ENCODE measurements at places on chromosomes 16 and 17. TPM values are rescaled to one million over a fixed set of nuclear protein-coding genes. Genes with fewer than 3 reads are reported as not detected.
A peak's percentile ranks its signal among the peaks of the same experiment; 100 is the strongest.

VTN gene
- total RNA-seq, result 3.1 TPM

PIK3R5 gene
- 42.9 TPM for total RNA-seq

CDH13 gene
- 228 TPM for total RNA-seq

COL1A1 gene
- 261 TPM for total RNA-seq

KRT14 gene
- 6.9 TPM for total RNA-seq

VKORC1 gene
- 88.7 TPM for total RNA-seq

- no peak for DNase-seq
These were observed 83.5 kb downstream of the CDYL2 start for GRCh38 chr16:80720804-80721371.

- peak; percentile 9 for DNase-seq
These were observed 145.5 kb upstream of the SOX9 start for GRCh38 chr17:71975331-71975801.

DNA sequence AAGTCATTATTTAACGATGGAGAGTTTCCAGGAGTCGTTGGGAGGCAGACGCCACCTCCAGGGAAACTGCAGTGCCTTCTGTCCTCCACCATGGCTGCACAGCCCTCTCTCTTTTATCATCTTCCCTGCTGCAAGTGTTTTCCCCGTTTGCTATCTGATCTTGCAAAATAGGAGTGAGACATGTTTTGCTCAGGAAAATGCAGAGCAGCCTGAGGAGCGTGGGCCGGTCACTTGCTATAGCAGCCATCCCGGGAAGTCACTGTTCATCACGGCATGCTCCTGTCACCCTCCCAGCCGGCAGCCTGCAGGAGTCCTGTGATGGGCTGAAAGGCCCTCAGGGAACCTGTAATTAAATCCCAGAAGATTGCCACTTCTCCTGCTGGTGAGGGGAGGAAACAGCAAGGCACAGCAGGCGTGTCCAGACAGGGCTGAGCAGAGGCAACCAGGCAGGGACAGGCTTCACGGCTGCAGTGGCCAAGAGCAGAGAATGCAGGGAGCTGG lies 143.1 kb downstream of the GSG1L start:
- DNase-seq, result no peak

- no peak for DNase-seq
These were observed 727 bp upstream of the TENT4B start for GRCh38 chr16:50152351-50152806.

GRCh38 chr17:10357768-10358167 lies 15.0 kb downstream of the MYH13 start:
- DNase-seq, result no peak

- DNase-seq, result no peak
These were observed 26.2 kb upstream of the ZNF652 start for GRCh38 chr17:49388290-49388640.

GRCh38 chr17:48878920-48879898 lies 13.4 kb upstream of the ATP5MC1 start:
- DNase-seq, result no peak

GRCh38 chr16:10539236-10539635 lies 41.2 kb downstream of the EMP2 start:
- no peak for DNase-seq

DNA sequence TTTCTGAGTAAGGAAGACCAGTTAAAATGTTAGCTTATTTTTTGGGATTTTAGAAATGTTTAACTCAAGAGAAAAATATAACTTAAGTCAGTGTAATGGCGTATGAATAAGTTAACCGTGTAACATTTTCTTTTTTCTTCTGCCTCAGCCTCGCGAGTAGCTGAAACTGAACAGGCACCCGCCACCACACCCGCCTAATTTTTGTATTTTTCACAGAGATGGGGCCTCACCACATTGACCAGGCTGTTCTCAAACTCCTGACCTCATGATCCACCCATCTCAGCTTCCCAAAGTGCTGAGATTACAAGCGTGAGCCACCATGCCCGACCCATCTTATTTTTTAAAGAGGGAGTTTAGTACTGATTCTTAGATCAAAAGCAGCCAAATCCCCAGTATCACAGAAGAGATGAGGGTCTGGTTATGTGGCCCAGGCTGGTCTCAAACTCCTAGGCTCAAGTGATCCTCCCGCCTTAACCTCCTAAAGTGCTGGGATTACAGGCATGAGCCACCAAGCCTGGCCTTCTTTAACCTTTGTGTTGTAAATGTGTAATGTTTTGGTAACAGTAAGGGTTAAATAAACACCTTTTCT lies 16.8 kb downstream of the PITPNC1 start:
- no peak for DNase-seq

DNA sequence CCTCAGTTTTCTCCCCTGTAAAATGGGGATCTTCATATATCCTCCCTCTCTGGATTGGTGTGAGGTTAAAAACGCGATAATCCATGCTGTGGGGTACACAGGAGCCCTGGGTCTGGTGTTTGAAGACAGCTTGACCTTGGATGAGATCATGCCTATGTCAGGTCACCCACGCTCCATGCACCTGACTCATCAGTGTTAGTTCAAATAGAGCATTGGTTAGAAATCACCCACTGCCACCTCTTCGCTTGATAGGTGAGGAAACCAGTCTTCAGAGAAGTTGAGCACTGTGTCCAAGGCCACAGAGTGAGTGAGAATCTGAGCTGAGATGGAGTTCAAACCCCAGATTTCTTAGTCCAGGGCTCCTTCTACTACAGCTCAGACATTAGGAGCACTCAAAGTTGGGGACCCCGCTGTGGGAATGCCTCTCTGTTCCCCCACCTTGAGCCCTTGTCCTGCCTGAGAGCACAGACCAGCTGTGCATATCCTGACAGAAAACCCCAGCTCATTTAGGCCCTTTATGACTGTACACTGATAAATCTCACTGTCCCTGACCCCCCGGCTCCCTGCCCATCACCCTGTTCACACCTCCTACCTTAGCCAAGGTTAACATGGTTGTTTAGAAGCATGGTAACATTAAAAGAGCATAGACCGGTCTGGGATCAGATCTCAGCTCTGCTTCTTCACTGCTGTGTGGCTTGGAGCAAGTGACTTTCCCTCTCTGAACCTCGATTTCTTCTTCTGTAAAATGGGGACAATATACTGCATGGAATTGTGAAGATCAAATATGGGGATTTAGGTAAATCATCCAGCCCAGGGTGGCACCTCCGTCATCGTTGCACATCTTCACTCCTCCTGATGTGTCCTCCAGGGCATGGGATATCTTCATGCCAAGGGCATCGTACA lies 22.4 kb upstream of the LGALS9 start:
- no peak for DNase-seq

GRCh38 chr16:85170590-85171003 lies 58.3 kb upstream of the CIBAR2 start:
- no peak for DNase-seq

GRCh38 chr16:11547118-11547916 lies 39.4 kb downstream of the LITAF start:
- no peak for DNase-seq

GRCh38 chr16:56192986-56193945 lies 2.0 kb downstream of the GNAO1 start:
- DNase-seq, result no peak

GRCh38 chr16:19933740-19934139 lies 49.1 kb upstream of the GPRC5B start:
- DNase-seq, result no peak

- no peak for DNase-seq
These were observed 1.8 kb upstream of the KRT10 start for GRCh38 chr17:40824015-40824832.

DNA sequence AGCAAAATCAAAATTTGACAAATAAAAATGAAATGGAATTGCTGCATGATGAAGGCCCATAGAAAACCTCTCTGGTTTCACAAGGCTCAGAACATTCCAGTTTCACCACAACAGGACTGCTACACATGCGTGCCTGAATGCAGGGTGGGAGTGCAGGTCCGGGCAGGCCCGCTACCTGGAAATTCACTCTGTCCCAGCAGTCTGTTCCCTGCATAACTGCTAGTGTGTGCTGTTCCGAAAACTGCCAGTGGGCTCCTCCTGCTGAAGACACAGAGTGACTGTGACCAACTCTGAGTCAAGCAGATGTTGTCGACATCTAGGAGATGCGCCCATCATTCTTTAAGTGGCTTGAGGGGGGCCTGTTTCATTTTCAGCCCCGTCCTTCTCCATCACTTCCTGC lies 284.8 kb upstream of the MAF start:
- no peak for DNase-seq

GRCh38 chr17:42283241-42284023 lies 4.9 kb upstream of the STAT5A start:
- no peak for DNase-seq

DNA sequence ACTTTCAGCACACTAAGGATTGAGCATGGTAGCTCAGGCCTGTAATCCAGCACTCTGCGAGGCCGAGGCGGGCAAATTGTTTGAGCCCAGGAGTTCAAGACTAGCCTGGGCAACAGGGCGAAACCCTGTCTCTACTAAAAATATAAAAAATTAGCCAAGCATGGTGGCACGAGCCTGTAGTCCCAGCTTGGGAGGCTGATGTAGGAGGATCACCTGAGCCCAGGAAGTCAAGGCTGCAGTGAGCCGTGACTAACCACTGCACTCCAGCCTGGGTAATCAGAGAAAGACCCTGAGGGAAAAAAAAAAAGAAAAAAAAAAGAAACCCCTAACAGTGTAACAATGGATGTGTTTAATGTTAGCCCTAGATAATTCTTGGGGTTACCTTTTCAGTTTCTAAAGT lies 24.0 kb downstream of the PARN start:
- DNase-seq, result no peak

DNA sequence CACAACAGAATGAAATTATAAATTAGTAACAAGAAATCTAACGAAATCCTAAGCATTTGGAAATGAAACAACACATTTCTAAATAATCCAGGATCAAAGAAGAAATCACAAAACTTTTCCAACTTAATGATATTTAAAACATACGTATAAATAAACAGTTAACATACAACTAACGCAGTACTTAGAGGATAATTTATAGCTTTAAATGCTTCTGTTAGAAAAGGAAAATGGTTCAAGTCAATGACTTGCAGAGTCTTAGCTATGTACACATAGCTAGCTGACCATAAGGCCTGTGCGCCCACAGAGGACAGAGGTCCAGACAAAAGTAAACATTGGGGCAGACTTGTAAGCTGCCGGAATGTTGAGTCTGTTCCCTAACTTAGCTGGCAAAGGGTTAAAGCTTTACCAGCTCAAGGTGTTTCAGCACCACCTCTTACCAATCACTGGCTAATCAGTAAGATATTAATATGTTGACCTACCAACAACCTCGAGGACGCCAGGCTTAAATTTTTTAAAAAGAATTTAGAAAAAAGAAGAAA lies 84.6 kb downstream of the PARN start:
- DNase-seq, result no peak

DNA sequence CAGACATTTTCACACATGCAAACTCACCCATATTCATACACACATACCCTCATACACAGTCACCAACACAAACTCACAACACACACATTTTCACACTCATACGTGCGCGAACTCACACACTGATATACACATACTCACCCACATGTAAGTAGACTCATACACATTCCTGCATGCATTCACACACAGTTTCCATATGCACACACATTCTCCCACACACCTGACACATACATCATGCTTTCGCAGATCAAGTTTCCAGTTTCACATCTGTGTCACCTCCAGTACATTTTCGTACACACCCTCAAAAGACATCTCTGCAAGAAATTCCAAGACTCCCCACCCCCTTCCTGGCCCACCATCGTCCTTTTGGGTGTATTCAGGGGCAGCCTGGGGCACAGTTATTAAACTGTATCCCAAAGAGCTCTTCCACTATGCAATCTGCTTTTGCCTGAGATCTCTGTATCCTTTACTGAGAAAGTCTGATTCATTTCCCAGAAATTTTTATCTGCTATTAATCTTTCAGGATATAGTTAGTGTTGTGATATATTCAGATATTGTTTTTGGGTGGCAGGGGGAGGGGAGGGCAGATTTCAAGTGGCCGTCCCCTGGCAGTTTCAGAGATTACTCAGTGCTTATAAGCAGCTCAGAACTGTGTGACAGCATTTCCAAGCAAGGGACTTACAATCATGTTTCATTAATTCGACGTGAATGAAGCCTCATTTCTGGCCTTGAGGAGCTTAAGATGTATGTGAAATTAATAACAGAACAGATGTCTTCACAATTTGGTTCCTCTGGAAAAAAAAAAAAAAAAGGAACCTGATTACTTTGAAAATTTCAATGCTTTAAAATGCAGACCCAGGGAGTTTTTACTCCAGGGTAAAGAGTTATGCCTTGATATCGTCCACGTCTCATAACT lies 35.3 kb upstream of the MMP2 start:
- no peak for DNase-seq

GRCh38 chr17:73284354-73284753 lies 22.7 kb upstream of the CPSF4L start:
- no peak for DNase-seq

Data from thoracic aorta (tissue), 2 donors.